ENCODE measurements at places on chromosomes 16 and 17.

- DNase-seq: no peak
These were observed 6.6 kb upstream of the TEKT3 start for GRCh38 chr17:15348021-15348420.

- no peak for DNase-seq
These were observed 486.1 kb upstream of the SALL1 start for GRCh38 chr16:51636920-51637769.

- DNase-seq: no peak
These were observed 247.8 kb downstream of the ENGASE start for GRCh38 chr17:79322211-79323123.

DNA sequence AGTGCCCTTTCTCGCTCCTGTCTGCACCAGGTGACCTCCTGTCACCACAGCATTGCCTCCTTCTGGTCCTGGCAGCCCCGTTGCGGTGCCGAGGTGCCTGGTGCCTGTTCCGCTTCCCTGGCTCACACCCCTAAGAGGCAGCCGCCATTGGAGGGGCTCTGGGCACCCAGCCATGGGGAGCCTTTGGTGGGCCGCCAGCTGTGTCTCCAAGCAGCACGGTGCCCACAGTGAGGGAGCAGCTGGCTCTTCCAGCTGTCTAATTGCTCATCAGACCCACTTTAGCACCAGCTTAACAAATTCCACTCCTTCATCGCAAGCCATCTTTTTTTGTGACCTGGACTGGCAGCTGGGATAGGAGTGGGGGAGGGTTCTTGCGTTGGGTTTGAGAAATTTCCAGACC lies 276.1 kb downstream of the SNX29 start:
- peak; percentile 84 for DNase-seq

- no peak for DNase-seq
These were observed 396.9 kb downstream of the CDH13 start for GRCh38 chr16:83023640-83024039.

GRCh38 chr17:83152227-83152744 lies 72.9 kb downstream of the METRNL start:
- no peak for DNase-seq

GRCh38 chr16:19864566-19864965 lies 20.1 kb downstream of the GPRC5B start:
- DNase-seq: no peak

- no peak for DNase-seq
These were observed 192.6 kb downstream of the MYO1D start for GRCh38 chr17:32684087-32684958.

All from right hindlimb (tissue), 1 donor.